ENCODE measurements at places on chromosomes 12 and 14.

DNA sequence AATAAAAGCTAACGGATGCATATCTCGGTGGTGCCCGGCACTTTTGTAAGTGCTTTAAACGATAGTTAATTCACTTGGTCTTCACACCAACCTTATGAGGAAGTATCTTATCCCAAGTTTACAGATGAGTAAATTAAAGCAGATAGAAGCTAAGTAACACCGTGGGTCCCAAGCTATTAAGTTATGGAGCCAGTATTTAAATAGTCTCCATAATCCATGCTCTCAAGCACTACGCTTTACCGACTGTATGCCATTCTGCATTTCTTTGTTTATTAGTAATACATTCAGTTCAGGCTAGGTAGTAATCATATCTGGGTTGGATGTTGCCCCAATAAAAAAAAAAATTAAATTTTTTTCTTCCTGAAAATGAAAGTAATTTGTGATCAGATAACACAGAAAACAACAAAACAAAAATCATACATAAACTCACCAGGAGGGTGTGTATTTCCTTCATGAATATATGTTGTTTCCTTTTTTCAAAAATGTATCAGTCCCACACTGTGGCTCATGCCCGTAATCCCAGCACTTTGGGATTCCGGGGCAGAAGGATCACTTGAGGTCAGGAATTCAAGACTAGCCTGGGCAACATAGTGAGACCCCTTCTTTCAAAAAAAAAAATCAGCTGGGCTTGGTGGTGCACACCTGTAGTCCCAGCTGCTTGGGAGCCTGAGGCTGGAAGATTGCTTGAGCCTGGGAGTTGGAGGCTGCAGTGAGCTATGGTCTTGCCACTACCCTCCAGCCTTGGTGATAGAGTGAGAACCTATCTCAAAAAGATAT lies 1.4 kb upstream of the M6PR start:
- DNase-seq = no peak

GRCh38 chr12:23140710-23141109 lies 515.7 kb downstream of the ETNK1 start:
- no peak for DNase-seq

GRCh38 chr12:49456131-49456679 lies 82.6 kb upstream of the KCNH3 start:
- no peak for DNase-seq

DNA sequence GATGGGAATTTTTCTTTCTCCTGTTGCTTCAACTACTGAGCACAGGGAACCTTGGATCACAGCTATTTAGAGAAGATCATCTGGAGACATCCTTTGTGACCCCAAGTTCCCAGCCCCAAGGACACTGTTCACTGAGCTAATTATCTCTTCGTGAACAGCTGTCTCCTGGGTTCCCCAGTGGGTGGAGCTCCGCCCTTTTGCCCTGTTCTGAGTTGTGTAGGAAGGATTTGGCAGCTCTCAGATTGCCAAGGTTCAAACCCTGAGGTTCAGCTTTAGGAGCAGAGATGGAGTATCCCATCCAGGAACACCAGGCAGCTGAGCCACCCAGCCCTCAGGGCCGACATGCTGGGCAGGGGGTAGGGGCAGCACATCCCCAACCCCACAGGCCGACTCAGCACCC lies 32.0 kb downstream of the NGB start:
- no peak for DNase-seq

GRCh38 chr14:32694795-32695449 lies 243.8 kb upstream of the NPAS3 start:
- DNase-seq = no peak

DNA sequence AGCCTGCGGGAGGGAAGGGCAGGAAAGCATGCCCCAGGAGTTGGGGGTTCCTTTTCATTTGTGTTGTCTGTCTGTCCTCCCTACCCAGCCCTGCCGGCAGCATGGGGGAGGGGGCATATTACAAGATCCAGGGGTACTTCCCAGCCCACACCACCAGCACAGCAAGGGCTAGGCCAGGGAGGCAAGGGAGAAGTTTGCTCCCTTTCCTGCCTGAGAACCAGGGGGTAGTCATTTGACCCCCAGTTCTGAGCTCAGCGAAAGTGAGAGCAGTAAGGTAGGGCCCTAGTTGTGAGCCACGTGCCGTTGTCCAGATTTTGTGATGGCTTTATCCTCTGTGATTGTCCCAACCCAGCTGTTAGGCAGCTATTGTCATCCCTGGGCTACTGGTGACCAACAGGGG lies 364.7 kb downstream of the BCL11B start:
- DNase-seq = no peak

DNA sequence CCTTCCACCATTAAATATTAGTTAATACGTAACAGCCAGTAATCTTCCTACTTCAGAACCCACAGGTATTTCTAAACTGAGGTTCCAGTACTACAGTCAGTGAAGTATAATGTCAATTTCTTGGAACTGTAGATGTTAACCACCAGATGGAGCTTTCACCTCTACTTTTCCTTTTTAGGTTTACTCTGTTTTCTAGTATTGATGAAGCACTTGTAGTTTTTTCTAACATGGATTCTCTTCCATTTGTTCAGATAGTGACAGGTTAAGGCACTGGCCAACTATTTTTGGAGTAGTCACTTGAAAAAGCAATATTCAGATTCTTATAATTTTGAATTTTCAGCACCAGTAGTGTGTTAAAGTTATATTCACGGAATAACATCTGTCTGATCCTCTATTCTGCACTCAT lies 4.6 kb upstream of the SEC23A start:
- DNase-seq = peak; percentile 47

- DNase-seq = no peak
These were observed 72.4 kb downstream of the TMTC1 start for GRCh38 chr12:29711381-29711780.

DNA sequence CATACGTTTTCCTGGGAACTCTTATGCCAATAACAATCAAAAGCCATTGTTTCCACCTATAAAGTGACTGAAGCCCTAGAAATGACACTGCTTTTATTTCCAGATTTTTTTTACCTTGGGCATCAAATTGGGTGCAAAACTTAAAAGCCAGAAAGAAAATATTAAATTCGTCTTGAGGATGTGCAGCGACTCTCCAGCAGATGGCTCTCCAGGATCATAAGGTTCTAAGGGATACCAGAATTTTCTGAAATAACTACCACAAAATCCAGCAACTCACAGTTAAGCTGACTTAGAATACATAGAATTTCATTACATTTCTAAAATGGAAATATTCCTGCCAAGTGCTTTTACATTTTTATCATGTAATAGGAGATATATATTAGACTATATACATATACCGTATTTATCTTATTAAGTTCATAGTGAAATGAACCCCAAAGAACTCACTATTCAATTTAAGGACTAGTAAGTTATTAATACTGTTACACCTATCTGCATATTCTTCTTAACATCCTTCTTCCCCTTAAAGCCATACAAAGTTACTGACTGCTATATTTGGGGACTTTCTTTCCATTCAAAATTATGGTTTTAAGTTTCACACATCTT lies 44.0 kb downstream of the ARMH4 start:
- DNase-seq = peak; percentile 27

DNA sequence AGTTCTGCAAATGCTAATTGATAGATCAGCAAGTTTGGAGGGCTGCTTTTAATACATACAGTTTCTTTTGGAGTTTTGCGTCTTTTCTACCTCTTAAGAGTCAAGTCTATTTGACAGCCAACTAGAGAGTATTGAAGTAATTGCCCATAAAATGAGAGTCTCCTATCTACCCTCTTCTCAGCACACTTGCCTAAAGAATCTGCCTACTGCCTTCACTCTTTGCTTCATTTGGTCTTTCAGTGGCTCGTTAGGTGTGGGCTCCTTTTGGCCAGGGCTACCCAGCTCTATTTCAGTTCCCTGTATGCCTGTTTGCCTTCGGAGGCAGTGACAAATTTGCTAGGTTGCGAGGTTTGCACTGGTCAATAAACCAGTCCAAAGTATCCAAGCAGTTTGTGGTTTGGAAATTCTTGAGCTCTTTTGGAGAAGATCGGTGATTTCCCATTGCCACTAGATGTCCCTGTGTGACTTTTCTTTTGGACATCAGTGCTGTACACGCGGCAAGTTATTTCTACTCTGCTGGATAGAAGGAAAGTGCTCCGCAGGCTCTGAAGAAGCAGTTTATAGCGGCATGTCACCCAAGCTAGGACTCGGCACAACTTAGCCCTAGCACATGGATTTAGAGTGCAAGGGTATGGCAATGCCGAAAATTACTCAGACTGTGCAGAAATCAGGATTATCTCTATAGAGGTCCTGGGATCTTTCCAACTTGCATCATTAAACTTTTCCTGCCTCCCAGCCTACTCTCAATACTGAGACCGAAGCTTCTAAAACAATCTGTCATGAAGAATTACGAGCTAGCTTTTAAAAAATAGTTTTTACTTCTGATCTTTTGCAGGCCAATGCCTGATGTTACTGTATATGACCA lies 38.6 kb downstream of the MGST1 start:
- DNase-seq = no peak

DNA sequence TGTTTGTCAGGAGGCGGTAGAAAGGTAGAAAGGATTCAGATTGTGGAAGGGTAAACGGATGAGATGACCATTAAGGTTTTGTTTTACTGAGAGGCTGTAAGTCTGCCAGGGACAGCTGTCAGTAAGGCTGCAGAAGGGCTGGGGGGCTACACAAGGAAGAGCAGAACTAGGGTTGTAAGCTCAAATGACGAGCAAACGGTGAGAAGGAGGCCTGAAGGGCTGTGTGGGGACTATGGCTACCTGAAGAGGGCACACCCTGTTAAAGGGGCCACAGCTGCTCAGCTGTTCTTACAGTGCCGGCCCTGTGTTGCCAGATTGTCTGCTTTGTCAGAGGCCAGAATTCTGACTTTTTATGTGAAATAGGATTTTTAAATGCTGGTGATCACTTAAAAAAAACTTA lies 19.1 kb downstream of the VASH1 start:
- no peak for DNase-seq

DNA sequence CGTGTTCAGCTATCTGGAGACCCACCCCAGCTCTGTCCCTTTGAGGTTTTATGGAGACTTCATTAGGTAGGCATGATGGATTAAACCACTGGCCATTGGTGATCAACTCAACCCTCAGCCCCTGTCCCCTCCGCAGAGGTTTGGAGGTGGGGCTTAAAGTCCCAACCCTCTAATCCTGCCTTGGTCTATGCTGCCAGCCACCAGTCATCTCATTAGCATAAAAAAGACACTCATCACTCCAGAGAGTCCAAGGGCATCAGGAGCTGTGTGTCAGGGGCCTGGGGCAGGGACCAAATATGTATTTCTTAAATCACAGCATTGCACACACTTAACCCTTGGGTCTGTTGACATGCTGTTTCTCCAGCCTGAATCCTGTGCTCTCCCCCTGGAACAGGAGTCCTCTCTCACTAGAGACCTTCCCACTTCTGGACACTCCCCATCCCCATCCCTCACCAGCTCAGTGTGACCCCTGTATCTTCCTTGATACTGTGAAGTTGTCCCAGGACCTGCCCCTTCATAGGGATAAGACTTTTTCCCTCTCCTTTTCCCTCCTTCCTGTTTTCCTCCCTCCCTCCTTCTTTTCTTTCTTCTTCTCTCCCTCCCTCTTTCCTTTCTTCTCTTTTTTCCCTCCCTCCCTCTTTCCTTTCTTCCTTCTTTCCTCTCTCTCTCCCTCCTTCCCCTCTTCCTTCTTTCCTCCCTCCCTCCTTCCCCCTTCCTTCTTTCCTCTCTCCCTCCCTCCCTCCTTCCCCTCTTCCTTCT lies 54.7 kb upstream of the CLMN start:
- no peak for DNase-seq

DNA sequence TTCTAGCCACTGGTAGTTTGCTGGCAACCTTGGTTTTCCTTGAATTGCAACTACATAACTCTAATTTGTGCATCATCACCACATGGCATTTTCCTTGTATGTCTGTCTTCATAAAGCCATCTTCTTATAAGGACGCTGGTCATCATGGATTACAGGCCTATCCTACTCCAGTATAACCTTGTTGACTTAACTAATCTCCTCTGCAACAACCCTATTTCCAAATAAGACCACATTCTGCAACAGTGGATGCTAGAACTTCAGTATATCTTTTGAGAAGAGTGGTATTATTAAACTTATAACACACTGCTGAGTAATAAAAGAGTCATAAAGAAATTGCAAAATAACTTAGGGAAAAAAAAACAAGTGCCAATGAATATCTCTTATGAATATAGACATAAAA lies 511.8 kb upstream of the FOXG1 start:
- no peak for DNase-seq

DNA sequence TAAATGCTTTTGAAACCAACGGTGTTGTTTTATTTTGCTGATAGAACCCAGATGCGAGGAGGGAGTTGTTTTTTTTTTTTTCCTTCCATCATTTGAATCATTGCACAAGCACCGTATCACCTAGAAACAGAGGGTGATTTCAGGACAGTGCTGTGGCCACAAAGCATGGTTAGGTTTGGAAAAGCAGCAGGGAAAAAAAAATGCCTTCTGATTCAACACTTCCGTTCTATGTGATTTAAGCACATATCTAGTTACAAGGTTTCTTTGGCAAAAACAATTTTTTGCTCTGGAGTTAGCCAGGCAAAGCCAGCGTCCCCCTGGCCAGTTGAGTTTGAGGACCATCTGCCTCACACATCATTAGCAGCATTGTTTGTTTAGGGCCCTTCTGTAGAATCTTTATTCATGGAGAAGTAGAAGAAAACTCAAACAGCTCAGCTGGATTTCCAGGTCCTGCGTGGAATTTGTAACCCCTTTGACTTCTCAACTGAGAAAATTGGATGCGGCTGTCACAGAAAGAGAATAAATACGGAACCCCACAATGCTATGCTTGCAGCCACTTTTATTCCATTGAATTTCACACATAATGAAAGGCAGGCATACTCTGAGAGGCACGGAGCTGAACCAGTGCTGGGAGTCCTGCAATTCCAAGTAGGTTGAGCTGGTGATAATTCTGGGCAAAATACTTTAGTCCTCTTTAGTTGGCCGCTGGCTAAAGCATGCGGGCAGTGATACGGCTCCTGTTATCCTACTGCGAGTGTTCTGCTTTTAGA lies 17.0 kb upstream of the WNT5B start:
- DNase-seq = no peak

DNA sequence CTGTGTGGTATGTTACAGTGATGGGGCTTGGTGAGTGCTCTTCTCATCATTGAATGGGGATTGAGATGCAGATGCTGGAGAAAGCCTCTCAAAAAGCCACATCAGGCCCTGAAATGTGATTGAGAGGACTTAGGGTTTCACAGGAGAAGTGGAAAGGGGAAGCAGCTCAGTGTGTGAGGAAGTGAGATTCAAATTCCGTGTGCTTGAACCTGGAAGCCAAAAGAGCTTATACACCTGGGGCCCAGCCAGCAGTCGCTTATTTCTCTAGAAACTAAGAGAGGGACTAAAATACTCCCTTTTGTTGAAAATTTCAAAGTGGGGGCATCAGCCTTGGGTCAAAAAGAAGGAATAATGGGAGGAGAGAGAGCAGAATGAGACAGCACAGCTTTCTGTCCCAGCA lies 39.1 kb upstream of the GZMB start:
- DNase-seq = peak; percentile 63

GRCh38 chr14:51396222-51396815 lies 156.3 kb downstream of the TMX1 start:
- no peak for DNase-seq

- peak; percentile 78 for DNase-seq
These were observed 50.9 kb upstream of the BICDL1 start for GRCh38 chr12:119938049-119938667.

GRCh38 chr14:51333299-51333698 lies 93.3 kb downstream of the TMX1 start:
- no peak for DNase-seq
